NCI-H146 (cell line): ENCODE measurements at places on chromosomes 12 and 14.

GRCh38 chr12:30188602-30189326, 405.0 kb upstream of the TMTC1 start:
- DNase-seq: no peak

DNA sequence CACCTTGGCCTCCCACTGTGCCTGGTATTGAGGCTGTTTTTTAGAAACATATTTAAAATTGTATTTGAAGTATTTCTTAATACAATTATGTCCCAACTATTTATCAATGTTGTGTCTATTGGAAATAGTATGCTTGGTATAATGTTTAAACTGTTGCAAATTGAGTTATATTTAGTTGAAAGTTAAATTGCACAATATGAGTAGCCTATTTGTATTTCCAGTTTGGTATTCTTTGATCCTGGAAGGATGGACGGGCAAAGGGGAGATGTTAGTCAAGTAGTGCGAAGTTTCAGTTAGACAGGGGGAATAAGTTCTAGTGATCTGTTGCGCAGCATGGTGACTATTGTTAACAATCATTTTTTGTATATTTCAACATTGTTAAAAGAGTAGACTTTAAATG, 111.5 kb downstream of the NUBPL start:
- no peak for DNase-seq

DNA sequence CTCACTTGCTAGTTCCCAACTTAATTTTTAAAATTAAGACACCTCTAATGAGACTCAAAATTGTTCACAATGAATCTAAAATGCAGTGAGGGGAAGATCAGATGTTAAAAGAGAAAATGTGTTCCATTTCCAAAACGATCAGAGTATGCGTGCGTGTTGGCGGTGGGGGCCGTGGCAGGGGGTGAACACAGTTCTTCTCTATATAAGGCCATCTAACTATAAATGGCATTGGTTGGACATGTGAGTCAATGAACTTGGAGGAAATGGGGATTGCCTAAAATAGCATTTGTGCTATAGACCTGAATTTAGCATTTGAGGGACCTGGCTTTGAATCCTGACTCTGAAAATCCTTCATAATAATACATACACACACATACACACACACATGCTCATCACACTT, 149.4 kb downstream of the FOXN3 start:
- DNase-seq: no peak

DNA sequence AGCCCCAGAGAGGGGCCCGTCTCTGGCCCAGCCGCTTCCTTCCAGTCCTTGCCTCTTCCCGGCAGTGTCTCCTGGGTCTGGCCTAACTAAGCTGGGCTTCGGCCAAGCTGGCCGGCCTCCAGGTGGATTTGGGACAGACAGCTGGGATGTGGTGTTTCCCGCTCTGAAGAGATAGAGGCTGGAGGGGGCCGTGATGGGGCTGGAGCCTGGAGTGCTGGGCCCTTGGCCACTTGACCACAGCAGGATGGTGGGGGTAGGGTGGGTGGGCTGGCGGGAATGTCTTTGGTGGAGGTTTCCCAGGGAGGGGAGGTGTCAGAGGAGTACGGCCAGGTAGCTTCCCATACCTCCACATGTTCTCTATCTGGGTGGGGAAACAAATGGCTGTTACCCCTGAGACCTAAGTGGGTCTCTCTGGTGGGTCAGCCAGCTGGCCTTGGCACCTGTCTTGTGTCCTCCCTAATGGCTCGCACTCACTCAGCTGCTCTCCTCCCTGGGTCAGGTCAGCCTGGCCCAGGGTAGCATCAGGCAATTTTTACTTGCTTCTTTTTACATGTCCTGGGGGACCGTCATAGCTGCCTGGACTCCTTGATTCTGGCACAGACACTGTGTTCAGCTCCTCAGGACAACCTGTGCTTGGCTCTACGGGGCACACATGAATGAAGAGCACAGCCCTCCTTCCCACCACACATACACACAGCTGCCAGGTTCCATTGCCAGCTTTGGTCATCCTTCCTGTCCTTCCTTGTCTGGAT, 19.8 kb upstream of the PGF start:
- DNase-seq: no peak

- no peak for DNase-seq
Observed at GRCh38 chr12:112946236-112947000, 8.1 kb downstream of the OAS3 start.
